Fibroblast of lung (primary cell): ENCODE measurements at places on chromosomes 1 and 21.

GRCh38 chr1:211908453-211908852 lies 77.9 kb upstream of the LPGAT1 start:
- DNase-seq = no peak

GRCh38 chr1:193237381-193237978 lies 51.1 kb upstream of the B3GALT2 start:
- no peak for DNase-seq

DNA sequence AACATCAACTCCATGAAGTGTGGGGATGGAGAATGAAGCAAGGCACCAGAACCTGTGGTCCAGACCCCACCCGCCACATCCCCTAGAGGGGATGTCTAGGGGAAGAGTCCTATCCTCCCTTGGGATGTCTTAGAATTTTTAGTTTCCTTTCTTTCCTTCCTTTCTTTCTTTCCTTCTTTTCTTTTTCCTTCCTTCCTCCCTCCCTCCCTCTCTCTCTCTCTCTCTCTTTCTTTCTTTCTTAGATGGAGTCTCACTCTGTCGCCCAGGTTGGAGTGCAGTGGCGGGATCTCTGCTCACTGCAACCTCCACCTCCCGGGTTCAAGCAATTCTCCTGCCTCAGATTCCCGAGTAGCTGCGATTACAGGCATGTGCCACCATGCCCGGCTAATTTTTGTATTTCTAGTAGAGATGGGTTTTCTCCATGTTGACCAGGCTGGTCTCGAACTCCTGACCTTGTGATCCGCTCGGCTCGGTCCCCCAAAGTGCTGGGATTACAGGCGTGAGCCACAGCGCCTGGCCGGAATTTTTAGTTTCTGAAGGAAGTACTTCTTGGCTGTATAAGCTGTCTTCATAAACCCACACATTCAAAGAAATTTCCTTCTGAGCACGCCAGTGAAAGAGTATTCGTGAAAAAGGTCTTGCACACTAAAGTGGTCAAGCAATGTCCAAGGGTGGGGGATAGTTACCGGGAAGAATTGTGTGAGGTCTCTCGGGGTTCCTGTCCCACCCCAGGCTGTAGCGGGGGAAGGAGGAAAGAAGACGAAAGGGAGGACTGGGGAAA lies 20.8 kb upstream of the LEFTY2 start:
- DNase-seq = no peak

GRCh38 chr1:183588827-183589226 lies 1.4 kb downstream of the NCF2 start:
- DNase-seq = no peak

GRCh38 chr1:246678816-246679793 lies 45.1 kb upstream of the SCCPDH start:
- no peak for DNase-seq

DNA sequence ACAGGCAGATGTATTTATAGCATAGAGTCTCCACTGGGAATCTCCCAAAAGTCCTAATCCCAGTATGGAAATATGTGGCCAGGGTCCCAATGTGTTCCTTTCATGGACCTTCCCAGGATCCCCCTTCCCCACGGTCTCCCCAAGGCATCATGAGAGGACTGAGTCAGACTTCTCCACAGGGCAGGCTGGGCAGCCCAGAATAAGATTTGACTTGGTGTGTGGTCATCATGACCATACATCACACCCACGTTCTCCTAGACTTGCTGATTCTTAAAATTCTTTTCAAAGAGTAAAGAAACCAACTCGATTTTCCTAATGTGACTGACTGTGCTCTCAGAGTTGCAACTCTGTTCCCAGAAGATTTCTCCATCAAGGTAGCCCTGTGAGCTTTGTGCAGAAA lies 93.9 kb upstream of the CD34 start:
- peak; percentile 93 for DNase-seq

GRCh38 chr1:201828217-201828819 lies 639 bp upstream of the IPO9 start:
- DNase-seq = peak; percentile 43

DNA sequence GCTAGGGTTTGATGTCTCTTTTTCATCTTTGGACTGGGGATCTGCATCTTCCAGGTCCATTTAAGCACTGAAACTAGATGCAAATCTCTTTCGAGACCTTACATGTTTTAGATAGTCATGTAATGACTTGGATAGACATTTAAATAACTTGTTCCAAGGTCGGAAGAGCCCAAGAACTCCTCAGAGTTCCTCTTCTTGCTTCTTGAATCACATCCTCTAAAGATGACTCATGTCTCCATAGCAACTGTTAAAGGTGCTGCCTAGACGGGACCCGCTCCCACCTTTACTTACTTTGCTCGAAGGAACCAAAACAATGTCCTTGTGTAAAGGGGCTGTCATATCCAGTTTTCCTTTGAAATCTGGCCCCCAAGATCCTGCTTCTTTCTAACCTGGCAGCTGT lies 130.0 kb downstream of the EDEM3 start:
- DNase-seq = no peak

DNA sequence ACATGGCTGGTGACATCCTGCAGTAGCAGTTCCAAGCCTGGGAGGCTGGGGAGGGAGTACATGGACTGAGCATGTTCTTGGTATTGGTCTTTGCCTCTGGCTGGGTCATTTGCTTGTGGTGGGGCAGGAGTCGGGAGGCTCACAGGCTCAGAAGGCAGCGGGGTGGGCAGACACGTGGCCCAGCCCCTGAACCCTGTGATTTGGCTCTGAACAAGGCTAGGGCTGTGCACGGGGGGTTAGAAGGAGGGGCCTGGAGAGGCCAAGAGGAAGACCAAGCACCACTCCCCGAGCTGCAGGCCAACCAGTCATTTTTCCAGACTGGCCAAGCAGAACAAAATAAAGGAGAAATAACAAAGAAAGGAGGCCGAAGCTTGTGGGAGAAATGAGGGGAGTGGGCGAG lies 9.7 kb upstream of the PRELP start:
- no peak for DNase-seq

DNA sequence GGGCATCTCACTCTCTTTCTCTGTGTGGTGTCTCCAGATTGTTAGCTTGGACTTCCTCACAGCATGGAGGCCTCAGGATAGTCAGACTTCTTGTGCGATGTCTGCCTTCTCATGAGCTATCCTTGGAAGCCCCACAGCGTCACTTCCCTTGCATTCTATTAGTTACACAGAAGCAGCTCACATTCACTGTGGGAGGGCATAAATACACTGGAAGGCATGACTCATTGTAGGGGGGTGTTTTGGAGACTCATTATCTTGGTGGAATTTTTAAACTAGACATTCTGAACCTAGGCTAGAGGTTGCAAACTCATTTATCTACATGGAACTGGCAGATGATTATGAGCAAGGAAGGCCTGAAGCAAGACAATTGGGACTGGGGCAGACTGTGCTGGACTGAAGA lies 21.4 kb upstream of the FASLG start:
- peak; percentile 58 for DNase-seq

DNA sequence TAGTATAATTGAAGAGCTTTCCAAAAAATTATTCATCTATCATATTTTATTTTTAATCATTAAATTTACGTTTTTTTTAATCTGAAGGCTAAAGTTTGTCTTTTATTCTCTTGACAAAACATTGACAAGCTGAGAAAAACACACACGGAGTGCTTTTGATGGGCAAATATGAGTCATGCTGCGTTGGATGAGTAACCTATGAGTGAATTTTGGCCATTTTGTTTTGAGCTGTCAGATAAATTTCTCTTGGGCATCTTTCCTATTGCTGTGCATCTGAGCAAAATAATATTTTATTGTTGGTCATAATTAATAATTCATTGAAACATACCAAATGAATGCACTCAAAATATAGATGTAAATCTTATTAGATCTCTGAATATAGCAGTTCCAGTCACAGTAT lies 1144.1 kb upstream of the ADGRL2 start:
- peak; percentile 38 for DNase-seq

GRCh38 chr21:20261364-20261763 lies 736.8 kb upstream of the NCAM2 start:
- no peak for DNase-seq

- DNase-seq = peak; percentile 91
Measured at GRCh38 chr1:156233426-156234127, 8.4 kb upstream of the BGLAP start.

DNA sequence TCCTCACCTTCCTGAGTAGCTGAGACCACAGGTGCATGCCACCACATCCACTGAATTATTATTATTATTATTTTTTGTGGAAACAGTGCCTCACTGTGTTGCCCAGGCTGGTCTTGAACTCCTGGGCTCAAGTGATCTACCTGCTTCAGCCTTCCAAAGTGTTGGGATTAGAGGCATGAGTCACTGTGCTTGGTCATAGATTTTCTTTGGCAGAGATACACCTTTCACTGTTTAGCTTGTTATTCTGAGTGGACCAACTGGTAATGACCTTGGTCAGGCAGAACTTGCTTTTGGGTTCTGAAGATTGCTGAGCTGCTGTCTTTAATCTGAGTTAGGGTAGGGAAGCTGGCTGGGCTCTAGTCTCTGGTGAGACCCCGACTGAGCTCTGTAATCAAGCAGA lies 66.8 kb downstream of the DNAH14 start:
- DNase-seq = peak; percentile 47

- no peak for DNase-seq
Measured at GRCh38 chr21:30200000-30200399, 15.9 kb downstream of the CLDN8 start.

DNA sequence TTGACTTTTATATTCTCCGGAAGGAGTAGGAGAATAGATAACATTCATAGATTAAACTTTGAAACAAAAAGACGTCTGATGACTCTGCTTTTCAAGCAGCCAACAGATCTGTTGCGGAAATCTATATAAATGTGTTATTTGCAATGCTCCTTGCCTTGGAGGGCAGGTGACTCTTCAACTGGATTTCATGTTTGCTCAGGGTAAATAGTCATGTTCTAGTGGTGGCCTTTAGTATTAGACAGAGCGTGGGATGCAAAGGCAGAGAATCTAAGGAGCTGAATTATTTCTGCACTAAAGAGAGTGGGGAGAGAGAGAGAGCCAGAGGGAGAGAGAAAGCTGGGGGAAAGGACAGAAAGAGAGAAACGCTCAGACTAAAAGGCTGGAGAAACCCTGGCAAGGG lies 454.3 kb downstream of the AJAP1 start:
- no peak for DNase-seq
